ENCODE measurements at places on chromosomes 2 and 18.
A peak's percentile ranks its signal among the peaks of the same experiment; 100 is the strongest.

GRCh38 chr2:17736989-17737388, 16.6 kb downstream of the SMC6 start:
- DNase-seq: no peak

- no peak for DNase-seq
Measured at GRCh38 chr2:180004731-180005130, 2.4 kb downstream of the CWC22 start.

DNA sequence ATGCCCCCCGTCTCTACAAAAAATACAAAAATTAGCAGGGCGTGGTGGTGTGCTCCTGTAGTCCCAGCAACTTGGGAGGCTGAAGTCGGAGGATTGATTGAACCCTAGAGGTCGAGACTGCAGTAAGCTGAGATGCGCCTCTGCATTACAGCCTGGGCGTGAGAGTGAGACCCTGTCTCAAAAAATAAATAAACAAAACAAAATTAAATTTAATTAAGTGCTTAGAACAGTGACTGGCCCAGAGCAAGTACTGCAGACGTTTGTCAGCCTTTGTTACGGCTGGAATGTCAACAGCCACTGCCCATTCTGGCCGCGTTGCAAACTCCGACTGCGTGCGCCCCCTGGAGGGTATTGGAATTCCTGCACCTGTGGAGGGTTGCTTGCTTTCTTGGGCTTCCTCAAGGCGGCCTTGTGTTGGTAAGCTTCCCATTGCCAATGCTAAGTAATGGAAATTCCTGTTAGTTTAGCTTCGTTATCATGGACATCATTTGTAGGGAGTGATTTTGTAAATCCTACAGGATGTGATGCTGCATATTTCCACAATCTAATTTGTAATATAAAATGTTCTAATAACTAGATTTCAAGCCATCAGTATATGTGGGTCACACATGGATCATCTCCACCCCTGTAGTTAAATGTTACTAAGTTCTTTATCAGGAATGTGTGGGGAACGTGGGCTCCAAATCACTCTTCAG, 15.9 kb upstream of the ATP6V1B1 start:
- DNase-seq: peak; percentile 75

GRCh38 chr2:180991820-180992219, 11.4 kb downstream of the UBE2E3 start:
- DNase-seq: no peak

GRCh38 chr2:3094999-3095958, 282.3 kb downstream of the EIPR1 start:
- DNase-seq: no peak

- DNase-seq: no peak
Measured at GRCh38 chr2:154381931-154382794, 316.3 kb upstream of the KCNJ3 start.

DNA sequence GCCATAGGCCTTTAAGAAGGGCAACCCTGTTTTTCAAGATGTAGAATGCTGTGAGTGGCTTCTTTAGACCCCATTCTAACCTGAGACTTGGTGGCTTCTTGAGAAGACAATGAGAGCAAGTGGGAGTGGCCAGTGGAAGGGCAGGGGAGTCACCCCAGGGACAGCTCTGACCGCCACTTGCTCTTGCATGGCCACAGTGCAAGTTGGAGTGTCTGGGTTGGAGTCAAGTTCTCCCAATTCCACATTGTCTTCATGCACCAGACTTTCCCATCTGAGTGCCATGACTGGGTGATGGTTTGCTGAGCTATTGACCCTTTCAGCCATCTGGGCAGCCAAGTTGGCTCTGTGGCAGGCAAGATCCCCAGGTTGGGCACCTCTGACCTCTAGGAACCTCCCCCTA, 148.0 kb upstream of the SKOR2 start:
- DNase-seq: no peak

- DNase-seq: no peak
Measured at GRCh38 chr2:44433895-44434294, 72.1 kb downstream of the CAMKMT start.

DNA sequence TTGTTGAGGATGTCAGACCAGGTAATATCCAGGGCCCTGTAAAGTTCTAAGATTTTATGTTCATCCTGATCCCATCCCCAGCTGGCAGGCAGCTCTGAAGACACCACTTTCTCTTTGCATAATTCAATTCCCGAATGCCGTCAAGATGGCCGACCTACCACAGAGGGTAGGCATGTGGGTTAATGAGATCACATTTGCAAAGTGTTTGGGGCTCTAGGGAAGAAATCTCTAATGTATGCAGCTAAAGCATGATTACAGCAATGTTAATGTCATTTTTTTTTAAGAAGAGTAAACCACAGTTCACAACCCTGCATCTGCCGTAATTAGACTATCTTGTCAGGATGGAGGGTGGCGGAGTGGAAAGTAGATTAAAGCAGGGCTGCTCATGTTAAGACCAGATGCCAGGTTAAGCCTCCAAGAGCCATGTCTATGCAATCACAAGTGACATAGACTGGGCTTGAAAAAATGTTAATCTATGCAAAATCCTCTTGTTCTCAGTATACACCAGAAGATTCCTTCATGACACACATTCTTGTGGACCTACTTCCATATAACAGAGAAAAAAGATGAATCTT, 131.4 kb downstream of the ALK start:
- DNase-seq: no peak

DNA sequence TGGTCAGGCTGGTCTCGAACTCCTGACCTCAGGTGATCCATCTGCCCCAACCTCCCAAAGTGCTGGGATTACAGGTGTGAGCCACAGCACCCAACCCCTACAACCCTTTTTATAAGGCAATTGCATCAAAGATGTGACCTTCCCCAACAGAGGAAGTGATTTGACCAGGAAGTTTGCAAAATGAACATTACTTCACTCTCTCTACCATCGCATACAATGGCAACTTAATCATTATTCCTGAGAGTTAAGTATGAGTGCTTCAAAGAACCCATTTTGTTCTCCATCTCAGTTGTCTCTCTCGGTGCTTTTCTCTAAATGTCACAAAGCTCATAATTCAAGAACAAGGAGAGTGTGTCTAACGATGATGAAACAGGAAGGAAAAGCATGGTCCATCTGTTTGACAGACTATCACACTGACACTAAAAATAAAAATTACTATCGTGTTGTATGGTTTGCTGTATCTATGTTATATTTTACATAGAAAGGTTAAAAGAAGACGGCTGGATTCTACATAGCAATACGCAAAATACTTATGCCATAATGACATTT, 18.1 kb upstream of the CREG2 start:
- no peak for DNase-seq

GRCh38 chr2:101688261-101688660, 9.2 kb upstream of the MAP4K4 start:
- no peak for DNase-seq

All from RPMI8226 (cell line).